ENCODE measurements at places on chromosomes 6 and 20.

DNA sequence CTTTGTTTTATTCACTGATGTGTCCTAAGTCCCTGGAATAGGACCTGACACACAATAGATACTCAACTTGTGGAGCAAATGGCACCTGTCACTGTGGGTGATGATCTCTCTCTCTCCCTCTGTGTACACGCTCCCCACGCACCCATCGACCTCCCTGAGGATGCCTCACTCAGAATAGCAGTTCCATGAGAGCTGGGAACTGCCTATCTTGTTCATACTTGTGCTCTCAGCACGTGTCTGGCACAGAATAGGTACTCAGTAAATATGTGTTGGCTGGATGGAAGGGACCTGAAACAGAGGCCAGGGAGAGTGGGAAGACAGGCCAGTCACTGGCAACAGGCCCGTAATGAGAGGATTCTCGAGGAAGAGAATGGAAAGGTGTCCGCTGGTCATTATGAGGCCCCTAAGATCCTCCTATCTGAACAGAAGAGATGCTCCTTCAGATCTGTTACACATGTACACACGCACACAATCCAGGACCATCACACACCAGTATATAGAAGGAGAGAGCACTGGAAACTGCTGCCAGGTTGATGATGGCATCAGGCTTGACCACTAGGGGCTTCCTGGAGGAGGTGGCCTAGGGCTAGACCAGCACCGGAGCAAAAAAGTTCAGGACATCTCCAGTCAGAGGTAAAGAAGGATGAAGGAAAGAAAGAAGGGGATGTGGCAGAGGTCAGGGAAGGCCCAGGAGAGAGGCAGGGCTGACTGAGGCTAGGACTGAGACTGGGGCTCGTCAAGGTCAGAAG is 30.9 kb downstream of the VEGFA start:
- no peak for DNase-seq

GRCh38 chr6:35754452-35755277 is 17.8 kb downstream of the ARMC12 start:
- no peak for DNase-seq

- no peak for DNase-seq
Observed at GRCh38 chr6:156857573-156857972, 80.4 kb downstream of the ARID1B start.

DNA sequence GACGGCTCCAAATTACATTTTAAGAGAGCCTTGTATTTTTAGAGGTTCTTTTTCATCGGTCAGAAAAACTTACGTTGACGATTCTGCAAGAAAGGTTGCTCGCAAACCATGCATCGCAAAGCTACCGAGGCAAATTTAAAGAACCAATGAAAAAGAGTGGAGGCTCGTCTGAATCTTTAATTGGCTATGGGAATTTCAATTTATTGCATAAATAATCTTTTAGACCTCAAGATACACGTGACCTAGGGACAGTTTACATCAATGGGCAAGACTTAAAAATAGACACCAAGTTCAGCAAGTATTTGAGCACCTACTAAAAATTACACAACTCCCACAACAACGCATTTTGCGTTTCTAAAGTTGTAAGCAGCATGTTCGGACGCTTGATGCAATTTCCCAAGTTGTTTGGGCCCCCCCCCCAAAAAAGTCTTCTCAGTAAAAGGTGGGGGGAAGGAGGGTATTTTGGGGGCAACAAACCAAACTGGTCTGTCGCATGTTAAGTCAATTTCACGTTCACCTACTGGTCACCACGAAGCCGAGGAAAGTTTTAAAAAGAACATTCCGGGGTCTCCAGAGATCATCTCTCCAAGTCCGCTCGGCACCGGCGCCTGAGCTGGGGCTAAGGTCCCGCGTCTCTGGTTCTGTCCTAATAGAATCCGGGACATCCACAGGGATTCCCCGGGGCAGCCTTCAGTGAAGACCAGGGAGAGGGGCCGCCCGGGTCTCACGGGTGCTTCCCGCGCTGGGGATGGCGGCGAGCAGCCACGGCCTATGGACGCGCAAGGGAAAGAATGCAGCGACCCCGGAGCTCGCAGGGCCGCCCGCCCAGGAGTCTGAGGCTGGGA is 851 bp downstream of the SNX5 start:
- DNase-seq = no peak

DNA sequence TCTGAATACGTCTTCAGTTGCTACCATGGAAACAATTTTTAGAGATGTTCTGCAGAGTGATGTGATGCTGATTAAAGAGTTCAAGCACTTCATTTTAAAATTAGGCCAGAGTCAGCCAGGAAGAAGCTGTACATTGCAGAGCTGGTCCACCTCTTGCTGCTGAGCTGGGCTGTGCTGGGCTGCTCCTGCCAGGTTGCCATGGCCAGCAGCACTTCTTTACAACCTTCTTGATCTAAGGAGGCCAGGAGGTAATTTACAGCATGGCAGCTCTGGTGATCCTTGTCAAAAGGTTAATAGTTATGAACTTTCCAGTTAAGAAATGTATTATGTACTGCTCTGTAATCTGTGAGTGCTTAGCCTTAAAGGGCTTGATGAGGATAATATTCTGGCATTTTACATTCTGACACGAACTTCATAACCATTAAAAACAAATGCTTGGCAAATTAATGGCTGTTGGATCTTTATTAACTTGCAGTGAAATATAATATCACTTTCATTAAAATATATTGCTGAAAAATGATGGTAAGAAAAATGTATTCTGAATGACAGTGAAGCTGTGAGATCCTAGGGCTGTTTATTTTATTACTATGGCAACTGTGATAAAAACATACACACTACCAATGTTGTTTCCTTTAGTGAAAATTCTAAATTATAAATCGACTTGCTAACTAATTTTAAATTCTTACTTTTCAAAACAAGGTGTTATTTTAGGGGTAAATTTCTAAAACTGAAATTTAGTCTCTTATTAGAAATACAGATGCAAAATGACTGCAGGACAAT is 259.7 kb downstream of the RFPL4B start:
- no peak for DNase-seq

DNA sequence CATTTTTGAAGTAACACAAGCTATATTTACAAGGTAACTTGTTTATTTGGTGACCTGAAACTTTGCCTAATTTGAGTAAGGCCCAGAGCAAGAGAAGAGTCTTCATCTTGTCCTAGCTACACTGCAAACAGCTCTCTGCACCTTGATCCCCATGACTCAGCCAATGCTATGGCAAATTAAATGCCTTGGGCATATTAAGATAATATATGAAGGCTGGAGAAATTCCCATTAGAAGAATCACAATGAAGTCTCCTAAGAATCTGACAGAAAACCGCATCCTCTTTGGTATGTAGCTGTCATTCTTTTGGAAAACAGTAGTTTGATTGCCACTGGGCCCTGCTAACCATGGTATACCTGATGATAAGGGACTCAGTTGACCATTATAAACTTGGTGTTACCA is 204.5 kb downstream of the UBE3D start:
- no peak for DNase-seq

DNA sequence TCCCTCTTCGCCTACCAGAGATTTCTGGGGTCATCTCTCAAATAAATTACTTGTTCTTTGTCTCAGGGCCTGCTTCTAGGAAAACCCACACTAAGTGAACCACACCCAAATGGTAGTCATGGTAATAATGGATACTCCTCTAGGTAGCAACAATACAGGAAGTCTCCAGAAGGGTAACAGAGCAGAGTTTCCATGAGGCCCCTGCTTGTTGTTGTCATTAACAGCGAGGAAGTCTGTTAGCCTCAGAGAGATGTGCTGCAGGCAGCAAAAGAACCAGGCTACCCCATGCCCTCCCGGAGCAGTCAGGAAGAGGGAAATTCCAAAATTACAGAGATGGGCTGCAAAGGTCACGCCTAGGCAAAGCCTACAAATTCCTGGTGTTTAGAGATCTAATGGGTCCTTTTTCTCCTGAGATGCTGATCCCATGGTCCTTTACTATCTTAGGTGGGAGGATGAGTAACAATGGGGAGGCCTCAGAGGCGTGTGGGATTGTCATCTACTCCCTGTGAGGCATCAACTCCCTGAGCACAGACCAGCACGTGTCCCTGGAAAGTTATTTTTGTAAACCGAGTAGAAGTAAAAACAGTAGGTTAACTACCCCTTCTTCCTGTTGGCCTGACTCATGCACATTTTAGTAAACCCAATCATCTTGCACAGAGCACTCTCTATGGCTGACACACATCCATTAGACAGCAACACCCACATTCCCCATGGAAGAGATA is 10.1 kb downstream of the ISM1 start:
- DNase-seq = peak; percentile 78

All from HS-5 (cell line).